ENCODE measurements at places on chromosomes 4 and X.

GRCh38 chr4:24849756-24850155, 54.4 kb downstream of the SOD3 start:
- H3K4me3 ChIP-seq: no peak overlapping the region
- peaks cover 40% of the 10 kb centered on the region for H3K4me1 ChIP-seq
- H3K36me3 ChIP-seq: no peaks in the 10 kb centered on the region

GRCh38 chrX:136747003-136747986, 33.4 kb downstream of the ARHGEF6 start:
- DNase-seq: no peak
- no peaks in the 10 kb centered on the region for H3K27me3 ChIP-seq
- no peaks in the 10 kb centered on the region for H3K4me1 ChIP-seq
- no peak overlapping the region for H3K27ac ChIP-seq
- no peaks in the 10 kb centered on the region for H3K36me3 ChIP-seq

GRCh38 chr4:131339137-131339536, 1810.0 kb upstream of the PCDH10 start:
- H3K4me3 ChIP-seq: no peak overlapping the region

DNA sequence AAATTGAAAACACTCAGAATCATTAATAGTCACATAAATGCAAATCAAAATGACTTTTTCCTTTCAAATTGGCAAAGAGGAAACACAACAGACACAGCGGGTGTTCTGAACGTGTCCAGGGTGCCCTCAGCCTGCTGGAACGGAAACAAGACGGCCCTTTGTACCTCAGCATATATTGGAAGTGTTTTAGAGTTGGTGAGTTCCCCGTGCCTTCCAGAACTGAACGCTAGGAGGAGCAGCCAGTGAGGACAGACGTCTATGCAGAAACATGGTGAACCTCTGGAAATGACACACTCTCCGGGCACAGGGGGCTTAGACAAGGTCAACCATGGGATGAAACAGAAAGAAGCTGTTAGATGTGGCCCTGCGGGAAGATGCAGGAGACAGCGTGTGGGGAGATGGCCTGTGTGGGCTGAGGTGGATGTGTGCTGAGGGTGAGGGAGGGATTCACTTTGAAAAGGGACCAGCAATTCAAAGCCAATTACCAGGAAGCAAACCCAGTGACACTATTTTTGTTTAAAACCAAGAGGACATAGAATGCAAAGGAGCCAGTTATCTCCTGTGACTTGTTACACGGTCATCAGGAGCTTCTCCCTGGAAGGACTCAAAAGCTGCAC, 40.4 kb downstream of the RNF212 start:
- no peaks in the 10 kb centered on the region for H3K36me3 ChIP-seq
- H3K27ac ChIP-seq: no peak overlapping the region
- H3K4me1 ChIP-seq: no peaks in the 10 kb centered on the region
- no peak overlapping the region for H3K4me3 ChIP-seq
- H3K27me3 ChIP-seq: no peaks in the 10 kb centered on the region

DNA sequence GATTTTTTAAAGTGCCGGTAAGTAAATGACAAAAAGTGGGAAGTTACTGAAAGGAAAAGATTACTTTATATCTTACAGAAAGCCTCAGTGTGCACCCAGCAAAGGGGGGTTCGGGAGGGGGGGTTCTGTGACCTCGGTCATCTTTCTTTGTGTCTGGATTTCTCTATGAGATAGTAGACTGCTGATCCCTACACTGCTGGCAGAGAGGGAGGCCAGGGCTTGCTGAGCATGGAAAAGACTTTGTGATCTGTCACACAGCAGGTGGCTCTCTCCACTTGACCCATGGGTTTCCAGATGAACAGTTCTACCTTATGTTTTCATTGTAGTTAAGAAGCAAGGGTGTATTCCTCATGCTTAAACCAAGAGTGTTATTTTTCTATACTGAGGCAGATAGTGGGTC, 475.6 kb downstream of the PCDH10 start:
- no peaks in the 10 kb centered on the region for H3K36me3 ChIP-seq
- DNase-seq: no peak

- H3K4me3 ChIP-seq: no peak within 1 kb of the TSS
- H3K27ac ChIP-seq: no peak within 1 kb of the TSS
- H3K36me3 ChIP-seq: no peaks in the 10 kb centered on the region
- no peaks in the 10 kb centered on the region for H3K4me1 ChIP-seq
- no peak for DNase-seq
Observed at GRCh38 chr4:76035799-76036380, at the start of gene CXCL11. CXCL11 (minus strand) TSS chr4:76036070; CDS start chr4:76035987, 83 bp downstream.

- H3K27me3 ChIP-seq: no peaks in the 10 kb centered on the region
- no peak for DNase-seq
- peaks cover 18% of the 10 kb centered on the region for H3K4me1 ChIP-seq
- peaks cover 4% of the 10 kb centered on the region for H3K36me3 ChIP-seq
- no peak overlapping the region for H3K27ac ChIP-seq
Observed at GRCh38 chr4:38133711-38134480, 173.7 kb downstream of the PTTG2 start.

DNA sequence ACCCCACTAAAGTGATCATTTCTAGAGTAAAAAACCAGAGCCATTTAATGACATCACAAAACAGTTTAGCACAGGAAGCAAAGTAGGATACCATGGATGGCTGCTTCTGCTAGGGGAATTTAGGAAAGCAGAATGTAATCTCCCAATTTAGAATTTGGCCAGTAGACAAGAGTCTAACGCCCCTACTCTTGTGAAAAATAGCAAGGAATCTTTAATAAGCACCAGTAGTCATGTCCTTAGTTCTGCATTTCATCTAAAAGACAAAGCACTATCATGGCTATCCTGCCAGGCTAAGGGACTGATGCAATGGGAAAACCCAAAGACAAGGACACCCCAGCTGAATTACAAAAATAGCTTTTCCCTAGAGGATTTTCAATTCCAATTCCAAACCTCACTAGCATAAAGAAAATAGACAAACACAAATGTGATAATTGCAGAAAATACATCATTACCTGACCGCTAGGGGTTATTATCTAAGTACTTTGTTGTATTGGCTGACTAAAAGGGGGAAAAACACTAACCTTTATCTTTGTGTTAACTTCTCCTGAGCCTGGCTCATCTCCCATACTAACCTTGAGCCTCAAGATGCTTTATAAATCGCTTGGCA, 2.6 kb upstream of the AMMECR1 start:
- H3K27me3 ChIP-seq: 0 out of 2 replicates have a peak, but pooled peaks cover 4% of the 10 kb centered on the region
- no peak overlapping the region for H3K27ac ChIP-seq
- H3K4me1 ChIP-seq: no peaks in the 10 kb centered on the region
- no peak overlapping the region for H3K4me3 ChIP-seq
- peaks cover 4% of the 10 kb centered on the region for H3K36me3 ChIP-seq

GRCh38 chrX:17174671-17175070, 200.3 kb upstream of the NHS start:
- no peak overlapping the region for H3K27ac ChIP-seq
- H3K27me3 ChIP-seq: no peaks in the 10 kb centered on the region
- H3K4me3 ChIP-seq: no peak overlapping the region
- H3K36me3 ChIP-seq: no peaks in the 10 kb centered on the region
- no peak for DNase-seq
- no peaks in the 10 kb centered on the region for H3K4me1 ChIP-seq

DNA sequence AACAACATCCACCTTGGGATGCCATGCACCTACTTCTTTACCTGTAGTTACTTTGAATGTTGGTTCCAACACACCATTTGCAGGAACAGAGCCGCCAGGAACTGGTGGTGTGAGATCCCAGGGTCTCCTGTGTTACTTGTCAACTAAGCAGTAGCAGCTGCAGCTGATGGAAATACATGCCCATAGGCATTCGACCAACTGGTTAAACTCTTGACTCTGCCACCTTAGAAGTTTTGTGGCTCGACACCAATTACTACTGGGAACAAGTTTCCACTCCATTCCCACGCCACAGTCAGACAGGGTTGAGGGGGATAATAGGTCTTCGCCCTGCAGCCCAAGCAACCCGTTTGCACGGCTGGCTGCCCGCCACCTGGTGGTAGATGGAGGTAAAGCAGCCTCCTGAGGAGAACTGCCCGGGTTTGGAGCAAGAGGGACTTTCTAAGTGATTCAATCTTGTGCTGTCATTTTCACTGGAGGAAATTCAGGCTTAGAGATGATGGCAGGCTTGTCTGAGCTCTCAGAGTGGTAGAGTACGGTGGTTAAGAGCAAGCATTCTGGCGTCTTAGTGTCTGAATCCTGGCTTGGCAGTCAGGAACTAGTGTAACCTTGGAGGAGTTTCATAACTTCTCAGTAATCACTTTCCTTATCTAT, 119.1 kb upstream of the TRIM2 start:
- peak; percentile 77 for DNase-seq
- 0 out of 2 replicates have a peak, but pooled peaks cover 5% of the 10 kb centered on the region for H3K4me1 ChIP-seq
- no peak overlapping the region for H3K27ac ChIP-seq
- no peak overlapping the region for H3K4me3 ChIP-seq
- H3K36me3 ChIP-seq: no peaks in the 10 kb centered on the region

DNA sequence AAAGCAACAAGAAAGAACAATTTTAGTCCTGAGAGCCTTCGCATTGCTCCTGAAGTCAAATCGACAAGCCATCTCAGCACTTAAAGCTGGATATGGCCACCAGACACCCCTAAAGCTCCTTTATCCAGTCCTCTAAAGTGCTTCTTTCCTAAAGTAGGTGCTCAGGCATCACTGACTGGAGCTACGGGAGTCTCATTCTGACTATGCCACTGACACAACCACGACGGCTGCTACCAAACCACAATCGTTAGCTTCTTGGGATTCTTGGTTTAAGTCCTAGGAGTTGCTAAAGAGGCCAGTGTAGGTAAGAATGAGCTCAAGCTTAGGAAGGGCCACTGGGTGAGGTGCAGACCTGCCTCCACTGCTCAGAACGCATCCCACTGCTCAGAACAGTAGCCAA, 1.0 kb downstream of the SLC10A6 start:
- no peak overlapping the region for H3K4me3 ChIP-seq
- no peaks in the 10 kb centered on the region for H3K27me3 ChIP-seq
- no peak overlapping the region for H3K27ac ChIP-seq
- H3K4me1 ChIP-seq: no peaks in the 10 kb centered on the region

DNA sequence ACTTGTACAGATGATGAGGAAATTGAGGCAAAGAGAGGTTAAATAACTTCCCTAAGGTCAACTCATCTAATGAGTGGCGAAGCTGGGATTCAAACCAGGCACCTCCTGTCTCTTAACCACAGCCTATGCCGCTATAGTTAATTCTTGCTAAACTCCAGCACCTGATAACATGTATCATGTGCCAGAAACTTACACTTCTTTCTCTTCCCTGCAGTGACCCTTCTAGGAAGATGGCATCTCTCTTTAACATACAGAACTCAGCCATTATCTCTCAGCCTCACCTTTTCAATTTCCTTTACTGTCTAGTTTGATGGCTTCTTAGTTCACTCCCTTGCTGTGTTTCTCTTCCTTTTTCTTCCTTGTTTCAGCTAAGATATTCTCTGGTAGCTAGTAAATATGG, 2.5 kb downstream of the VBP1 start:
- no peaks in the 10 kb centered on the region for H3K36me3 ChIP-seq
- H3K27me3 ChIP-seq: no peaks in the 10 kb centered on the region

- no peak overlapping the region for H3K27ac ChIP-seq
- no peaks in the 10 kb centered on the region for H3K27me3 ChIP-seq
- H3K36me3 ChIP-seq: no peaks in the 10 kb centered on the region
- DNase-seq: no peak
- H3K4me3 ChIP-seq: no peak overlapping the region
Observed at GRCh38 chrX:101359966-101360365, 11.4 kb upstream of the TIMM8A start.

DNA sequence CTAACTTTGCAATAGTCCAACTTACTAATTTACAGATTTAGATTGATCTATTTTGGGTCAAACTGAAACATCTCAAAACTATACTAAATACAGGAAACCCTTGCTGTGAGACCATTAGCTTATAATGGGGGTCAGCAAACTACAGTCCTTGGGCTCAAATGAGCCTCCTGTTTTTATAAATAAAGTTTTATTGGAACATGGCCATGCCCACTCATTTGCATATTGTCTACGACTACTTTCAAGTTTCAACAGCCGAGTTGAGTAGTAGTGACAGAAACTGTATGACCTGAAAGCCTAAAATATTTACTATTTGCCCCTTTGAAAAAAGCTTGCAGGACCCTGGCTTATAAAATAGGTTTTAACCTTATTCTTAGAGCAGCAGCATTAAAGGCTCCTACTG, 92.4 kb downstream of the C4orf51 start:
- DNase-seq: no peak
- H3K4me3 ChIP-seq: no peak overlapping the region
- no peak overlapping the region for H3K27ac ChIP-seq
- H3K36me3 ChIP-seq: peaks cover 61% of the 10 kb centered on the region

- H3K4me1 ChIP-seq: 0 out of 2 replicates have a peak, but pooled peaks cover 3% of the 10 kb centered on the region
- no peak overlapping the region for H3K4me3 ChIP-seq
- H3K27me3 ChIP-seq: no peaks in the 10 kb centered on the region
- no peak overlapping the region for H3K27ac ChIP-seq
Observed at GRCh38 chr4:98937986-98938720, 9.2 kb upstream of the EIF4E start.

Measured in SJSA1 (cell line).